Fibroblast of upper back skin (primary cell): ENCODE measurements at places on chromosomes 16 and 17.

- DNase-seq, result peak; percentile 12
Measured at GRCh38 chr16:46974352-46974751, 878 bp upstream of the DNAJA2 start.

DNA sequence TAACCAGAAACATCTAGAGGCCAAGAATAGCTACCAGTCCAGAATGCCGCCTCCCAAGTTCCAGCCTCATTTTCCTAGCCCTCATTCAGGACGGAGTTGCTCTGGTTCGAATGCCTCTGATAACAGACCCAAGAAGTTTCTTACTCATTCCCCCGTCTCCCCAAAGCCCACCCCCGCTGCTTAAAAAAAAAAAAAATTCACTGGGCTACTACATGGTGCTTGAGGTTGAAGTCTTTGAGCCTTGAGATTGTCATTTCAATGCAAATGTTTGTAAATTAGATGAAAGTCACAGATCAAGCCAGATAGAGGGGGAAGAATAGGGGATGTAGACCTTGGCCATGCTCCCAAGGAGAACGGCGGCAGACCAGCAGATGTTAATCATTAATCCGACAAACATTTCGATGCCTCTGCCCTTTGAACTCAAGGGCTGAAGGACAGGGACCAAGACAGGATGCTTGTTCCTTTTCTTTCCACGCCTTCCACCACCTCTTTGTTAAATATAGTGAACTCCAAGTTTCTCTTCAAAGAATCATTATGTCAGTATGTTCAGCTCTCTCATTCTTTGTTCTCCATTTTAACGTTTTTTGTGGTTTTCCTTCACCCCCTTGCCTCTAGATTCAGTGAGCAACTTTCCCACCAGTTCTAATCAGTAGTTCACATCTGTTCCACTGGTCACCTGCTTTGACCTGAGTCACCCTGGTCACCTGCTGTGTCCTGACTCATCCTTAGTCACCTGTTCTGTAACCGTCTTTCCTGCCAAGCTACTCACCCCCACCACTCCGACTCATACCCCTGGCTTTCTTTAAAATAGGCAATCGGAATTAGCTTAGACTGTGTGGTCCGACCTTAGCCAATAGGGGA, 190.3 kb downstream of the CPPED1 start:
- DNase-seq, result peak; percentile 37

DNA sequence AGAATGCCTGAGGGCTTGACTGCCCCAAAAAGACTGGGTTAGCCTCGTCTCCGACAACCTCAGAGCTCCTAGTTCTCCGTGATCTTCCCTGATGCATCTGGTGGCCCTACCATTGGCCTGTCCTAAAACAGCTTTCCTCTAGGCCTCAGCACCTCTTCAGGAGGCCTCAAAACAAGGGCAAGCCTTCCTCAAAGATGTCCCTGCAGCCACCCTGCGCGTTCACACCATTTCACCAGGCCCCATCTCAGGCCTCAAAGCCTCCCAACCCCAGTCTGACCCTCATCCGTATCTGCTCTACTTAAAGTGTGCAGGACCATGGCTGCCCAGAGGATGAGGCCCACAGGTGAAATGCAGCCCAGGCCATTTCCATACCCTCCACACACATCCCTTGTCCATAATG, 7.4 kb downstream of the ALOXE3 start:
- no peak for DNase-seq

- no peak for DNase-seq
Measured at GRCh38 chr17:79845601-79845949, 6.3 kb upstream of the CBX4 start.

DNA sequence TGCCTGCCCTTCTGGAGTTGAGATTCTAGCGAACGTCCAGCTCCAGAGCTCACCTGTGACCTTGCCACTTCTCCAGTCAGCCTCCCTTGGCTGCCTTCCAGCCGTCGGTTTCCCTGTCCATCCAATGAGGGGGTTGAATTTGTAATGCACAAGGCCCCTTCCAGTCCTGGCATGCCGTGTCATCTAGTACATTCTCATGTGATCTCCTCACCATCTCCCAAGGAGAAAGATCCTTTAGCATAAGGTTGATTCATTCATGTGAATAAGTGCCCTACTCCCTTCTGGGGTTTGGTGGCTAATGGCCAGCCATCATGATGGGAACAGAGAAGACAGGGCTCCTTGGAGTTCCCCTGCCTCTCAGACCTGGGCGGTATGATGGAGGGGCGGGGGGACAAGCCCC, 18.9 kb upstream of the ABCC3 start:
- no peak for DNase-seq

- peak; percentile 16 for DNase-seq
Measured at GRCh38 chr16:67207249-67208091, 8.5 kb downstream of the ELMO3 start.

- no peak for DNase-seq
Measured at GRCh38 chr17:75394332-75394918, 11.1 kb downstream of the GRB2 start.

DNA sequence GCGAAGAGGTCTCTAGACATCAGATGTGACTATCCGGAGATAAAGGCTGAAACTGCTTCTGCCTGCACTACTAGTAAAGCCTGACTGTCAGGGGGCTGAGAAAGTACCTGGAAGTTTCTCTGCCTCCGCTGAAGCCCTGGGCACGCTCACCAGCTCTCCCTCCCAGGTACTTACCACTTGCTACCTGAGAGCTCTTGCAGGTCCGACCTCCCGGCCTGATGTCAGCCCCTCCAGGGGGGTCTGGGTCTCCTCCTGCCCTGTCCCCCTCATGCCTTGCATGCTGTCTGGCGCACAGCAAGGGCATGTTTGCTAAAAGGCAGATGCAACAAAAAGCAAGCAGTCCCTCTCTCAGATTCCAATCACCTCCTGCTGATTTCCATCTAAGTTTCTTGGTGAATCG, 17.4 kb downstream of the ZDHHC7 start:
- DNase-seq, result no peak

DNA sequence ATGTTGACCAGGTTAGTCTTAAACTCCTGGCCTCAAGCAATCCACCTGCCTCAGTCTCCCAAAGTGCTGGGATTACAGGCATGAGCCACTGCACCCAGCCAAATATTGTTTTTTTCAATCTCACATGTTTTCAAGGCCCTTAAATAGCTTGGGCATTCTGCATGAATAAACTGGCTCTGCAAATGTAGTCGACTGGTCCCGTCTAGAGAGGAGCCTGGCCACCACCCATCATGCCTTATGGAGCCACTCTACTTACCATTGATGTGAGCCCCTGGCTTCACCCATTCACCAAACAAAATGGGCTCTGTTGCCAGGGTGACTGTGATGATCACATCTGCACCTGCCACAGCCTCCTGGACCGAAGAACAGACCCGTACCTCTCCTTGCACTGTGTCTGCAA, 10.8 kb downstream of the CRYM start:
- no peak for DNase-seq
